ENCODE measurements at places on chromosomes 4 and X. TPM values are rescaled to one million over a fixed set of nuclear protein-coding genes. Genes with fewer than 3 reads are reported as not detected.

NAP1L3 gene
- total RNA-seq = 1.9 TPM

TGIF2LX gene
- not detected for total RNA-seq

PRKG2 gene
- total RNA-seq = not detected

TMPRSS11B gene
- total RNA-seq = not detected

IL1RAPL1 gene
- total RNA-seq = 0.53 TPM

SRPK3 gene
- not detected for total RNA-seq

CT55 gene
- total RNA-seq = 7.1 TPM

NPY2R gene
- not detected for total RNA-seq

DHX15 gene
- total RNA-seq = 188 TPM

All from SK-MEL-5 (cell line).